ENCODE measurements at places on chromosomes 1 and 21.

GRCh38 chr1:160876311-160876710 lies 8.7 kb downstream of the ITLN1 start:
- no peak for DNase-seq

DNA sequence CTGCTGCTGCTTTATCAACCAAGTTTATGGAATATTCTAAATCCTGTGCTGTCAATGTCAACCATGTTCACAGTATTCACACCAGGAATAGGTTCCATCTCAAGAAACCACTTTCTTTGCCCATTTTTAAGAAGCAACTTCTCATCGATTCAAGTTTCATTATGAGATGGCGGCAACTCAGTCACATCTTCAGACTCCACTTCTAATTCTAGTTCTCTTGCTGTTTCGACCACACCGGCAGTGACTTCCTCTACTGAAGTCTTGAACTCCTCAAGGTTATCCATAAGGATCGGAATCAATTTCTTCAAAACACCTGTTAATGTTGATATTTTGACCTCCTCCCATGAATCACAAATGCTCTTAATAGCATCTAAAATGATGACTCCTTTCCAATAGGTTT lies 39.7 kb upstream of the IFNLR1 start:
- DNase-seq: no peak

DNA sequence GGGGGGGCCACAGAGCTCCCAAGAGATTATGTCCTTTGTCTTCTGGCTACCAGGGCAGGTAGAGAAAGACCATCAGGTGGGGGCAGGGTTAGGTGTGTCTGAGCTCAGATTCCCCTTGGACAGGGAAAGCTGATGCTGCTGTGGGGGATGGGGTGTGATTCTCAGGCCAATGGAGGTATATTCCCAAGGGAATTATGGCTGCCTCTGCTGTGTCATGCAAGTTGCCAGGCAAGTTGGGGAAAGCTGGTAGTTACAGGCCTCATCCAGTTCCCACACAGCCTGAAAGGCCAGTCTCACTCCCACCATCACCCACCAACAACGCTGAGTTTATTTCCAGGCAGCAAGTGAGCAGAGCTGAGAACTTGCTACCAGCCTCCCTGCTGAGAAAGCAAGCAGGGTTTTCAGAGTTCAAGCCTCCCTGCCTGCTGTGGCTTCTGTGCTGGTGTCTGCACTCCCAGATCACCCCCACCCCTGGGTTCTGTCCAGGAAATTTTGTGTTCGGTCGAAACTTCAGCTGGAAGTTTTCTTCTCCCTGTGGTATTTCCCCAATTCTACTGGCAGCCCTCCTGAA lies 21.3 kb downstream of the IFI16 start:
- no peak for DNase-seq

GRCh38 chr1:237071641-237072420 lies 29.8 kb downstream of the RYR2 start:
- no peak for DNase-seq

GRCh38 chr1:213541641-213542040 lies 446.1 kb upstream of the PROX1 start:
- no peak for DNase-seq

DNA sequence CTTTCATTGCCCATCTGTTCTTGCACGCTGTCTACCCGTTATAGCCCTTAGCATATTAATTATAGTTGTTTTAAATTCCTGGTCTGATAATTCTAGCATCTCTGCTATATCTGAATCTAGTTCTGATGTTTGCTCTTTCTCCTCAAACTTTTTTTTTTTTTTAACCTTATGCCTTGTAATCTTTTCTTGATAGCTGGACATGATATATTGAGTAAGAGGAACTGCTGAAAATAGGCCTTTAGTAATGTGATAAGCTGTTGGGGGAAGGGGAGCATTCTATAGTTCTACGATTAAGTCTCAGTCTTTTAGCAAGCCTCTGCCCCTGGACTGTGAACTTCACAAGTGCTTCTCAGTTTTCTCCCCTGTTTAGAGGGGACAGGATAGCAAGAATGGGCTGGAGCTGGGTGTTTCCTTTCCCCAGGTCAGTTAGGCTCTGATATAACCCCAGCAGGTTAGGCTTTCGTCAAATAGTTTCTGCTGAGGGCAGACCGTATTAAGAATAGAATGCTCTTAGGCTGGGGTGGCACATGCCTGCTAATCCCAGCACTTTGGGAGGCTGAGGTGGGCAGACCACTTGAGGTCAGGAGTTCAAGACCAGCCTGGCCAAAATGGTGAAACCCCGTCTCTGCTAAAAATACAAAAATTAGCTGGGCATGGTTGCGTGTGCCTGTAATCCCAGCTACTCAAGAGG lies 62.2 kb downstream of the ZFYVE9 start:
- DNase-seq: no peak

DNA sequence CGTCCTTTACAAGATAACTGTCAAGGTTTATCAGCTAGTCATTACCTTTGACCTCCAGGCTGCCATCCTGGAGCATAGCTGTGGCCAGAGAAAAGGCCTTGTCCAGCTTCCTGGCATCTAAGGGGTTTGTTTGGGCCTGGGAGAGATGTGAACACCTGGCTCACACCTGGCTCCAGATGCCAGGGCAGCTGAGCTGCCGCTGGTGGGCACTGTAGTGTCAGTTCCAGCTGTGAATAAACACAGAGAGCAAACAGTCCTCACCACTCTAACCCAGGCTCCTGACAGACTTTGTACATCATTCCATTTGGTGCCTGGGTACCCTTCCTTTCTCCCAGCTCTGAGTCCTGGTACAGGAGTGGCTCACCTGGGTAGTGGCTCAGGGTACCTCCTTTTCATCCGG lies 14.3 kb upstream of the KCNA10 start:
- no peak for DNase-seq

- no peak for DNase-seq
Observed at GRCh38 chr1:12343823-12344487, 114.1 kb downstream of the VPS13D start.

DNA sequence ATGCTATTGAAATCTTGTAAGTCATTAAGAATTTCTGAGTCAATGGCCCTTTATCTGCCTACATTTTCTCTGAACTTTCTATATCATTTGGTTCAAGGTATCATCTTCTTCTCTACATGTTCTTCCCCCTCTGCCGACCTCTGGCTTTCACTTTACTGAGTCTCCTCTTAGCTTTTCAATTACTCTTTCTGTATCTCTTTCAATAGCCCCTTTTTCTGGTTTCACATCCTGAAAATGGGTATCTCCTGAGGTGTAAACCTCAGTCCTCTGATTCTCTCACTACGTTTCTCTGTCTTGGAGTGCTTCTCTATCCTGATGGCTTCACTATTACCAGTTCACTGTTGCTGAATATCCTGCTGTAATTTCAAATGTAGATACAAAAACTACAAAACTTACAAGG lies 98.9 kb downstream of the LYST start:
- no peak for DNase-seq

DNA sequence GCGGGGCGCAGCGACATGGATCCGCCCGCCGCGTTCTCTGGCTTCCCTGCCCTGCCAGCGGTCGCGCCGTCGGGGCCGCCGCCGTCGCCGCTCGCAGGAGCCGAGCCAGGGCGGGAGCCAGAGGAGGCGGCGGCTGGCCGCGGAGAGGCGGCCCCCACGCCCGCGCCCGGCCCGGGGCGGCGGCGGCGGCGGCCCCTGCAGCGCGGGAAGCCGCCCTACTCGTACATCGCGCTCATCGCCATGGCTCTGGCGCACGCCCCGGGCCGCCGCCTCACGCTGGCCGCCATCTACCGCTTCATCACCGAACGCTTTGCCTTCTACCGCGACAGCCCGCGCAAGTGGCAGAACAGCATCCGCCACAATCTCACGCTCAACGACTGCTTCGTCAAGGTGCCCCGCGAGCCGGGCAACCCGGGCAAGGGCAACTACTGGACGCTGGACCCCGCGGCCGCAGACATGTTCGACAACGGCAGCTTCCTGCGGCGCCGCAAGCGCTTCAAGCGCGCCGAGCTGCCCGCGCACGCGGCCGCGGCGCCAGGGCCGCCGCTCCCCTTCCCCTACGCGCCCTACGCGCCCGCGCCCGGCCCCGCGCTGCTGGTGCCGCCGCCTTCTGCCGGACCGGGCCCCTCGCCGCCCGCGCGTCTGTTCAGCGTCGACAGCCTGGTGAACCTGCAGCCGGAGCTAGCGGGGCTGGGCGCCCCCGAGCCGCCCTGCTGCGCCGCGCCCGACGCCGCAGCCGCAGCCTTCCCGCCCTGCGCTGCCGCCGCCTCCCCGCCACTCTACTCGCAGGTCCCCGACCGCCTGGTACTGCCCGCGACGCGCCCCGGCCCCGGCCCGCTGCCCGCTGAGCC lies 459 bp downstream of the FOXE3 start:
- DNase-seq: no peak

DNA sequence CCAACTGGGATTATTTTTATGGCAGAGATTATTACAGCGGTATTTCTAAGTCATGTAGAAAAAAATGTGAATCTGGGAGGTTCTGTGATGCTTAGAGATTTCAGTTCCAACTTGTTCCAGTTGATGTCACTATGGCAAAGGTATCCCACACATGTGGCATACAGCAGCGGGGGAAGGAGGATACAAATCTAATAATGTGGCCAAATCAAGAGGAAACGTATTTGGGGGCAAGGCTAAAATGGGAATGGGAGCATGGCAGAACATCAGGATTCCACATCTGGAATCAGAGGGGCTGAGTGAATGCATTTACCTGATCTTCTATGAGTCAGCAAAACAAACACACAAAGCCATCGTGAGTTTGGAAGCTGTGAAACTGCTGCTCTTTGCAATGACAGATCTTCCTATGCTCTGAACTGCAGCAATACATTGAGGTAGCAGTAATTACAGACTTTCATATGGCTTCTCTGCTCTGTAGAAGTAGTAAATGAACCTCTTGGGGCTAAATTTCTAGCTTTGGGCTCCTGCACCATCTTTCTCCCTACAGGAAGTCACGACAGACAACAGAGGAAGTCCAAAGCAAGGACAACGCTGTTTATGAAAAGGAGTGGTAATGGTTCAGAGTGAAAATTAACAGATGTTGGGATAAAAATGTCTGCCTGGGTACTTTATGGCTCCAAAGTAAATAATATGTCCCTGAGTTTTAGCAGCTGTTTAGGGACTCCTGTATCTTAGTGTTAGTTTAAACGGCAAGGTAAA lies 55.5 kb downstream of the GABPA start:
- DNase-seq: no peak

DNA sequence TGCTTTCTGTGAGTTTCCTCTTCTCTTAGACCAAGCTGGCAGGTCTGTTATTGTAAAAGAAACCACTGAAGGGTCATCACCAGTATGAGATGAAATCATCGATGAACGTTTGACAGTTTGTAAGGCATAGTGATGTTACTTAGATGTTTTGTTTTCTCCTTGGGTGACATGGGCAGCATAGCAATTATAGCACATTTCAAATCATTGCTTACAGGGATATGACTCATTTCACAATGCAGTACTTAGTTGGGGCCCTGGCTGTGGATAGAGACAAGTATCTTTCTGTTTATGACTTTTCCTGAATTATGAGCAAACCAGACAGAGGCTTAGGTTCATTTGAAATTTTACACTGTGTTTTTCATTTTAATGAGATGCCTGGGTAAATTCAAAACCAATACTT lies 313.0 kb downstream of the RWDD3 start:
- DNase-seq: no peak

- no peak for DNase-seq
Observed at GRCh38 chr1:96581772-96582171, 139.8 kb upstream of the PTBP2 start.

GRCh38 chr1:217418269-217419193 lies 212.4 kb downstream of the GPATCH2 start:
- no peak for DNase-seq

DNA sequence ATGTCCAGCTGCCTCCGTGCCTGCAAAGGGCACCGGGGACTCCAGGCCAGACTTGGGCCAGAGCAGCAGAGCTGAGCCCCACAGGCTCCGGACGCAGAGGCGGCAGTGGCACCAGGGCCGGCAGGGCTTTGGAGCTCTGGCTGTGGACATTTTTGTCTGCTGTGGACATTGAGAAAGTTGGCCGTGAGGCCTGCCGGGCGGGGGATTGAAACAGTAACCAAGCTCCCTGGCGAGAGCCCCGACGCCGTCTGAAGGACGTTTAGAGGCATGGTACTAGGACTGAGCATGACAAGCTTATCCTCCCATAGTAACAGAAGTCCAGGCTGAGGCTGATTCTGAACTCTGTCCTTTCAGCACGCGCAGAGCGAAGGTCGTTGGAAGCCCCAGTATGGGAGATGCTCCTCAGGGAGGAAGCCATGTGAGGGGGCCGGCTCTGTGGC lies 323.8 kb downstream of the AMY1C start:
- DNase-seq: no peak

DNA sequence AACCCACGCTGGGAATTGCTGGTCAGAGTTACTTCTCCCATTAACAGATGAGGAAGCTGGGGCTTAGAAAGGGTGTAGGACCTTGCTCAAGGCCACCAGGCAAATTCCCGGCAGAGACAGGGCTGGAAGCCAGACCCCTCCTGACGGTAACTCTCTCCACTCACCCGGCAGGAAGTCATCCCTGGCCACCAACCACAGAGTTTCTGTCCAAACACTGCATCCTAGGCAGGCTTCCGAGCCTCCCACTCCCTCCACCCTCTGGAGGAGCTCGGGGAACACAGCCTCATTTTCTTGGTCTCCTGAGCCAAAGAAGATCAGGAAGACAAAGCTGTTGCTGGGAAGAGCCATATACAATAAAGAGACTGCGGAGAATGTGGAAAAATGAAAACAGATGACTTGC lies 25.0 kb upstream of the ZNF436 start:
- DNase-seq: peak; percentile 62

DNA sequence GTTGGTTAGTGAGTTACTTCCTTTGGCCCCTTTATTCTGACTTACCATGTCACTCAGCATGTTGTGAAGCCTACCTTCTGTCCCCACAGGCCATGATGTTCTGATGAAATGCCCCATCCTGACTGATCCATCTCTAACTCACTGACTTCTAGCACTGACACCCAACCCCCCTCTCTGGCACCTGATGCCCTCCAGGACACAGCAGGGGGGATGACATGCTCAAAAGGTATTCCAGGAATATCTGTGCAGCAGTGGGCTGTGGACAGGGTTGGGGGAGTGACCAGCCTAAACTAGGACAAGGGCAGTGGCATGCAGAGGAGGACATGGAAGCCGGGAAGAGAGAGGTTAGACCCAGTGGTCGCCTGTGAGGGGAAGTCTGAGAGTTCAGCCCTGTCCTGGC lies 25.5 kb downstream of the SYT2 start:
- no peak for DNase-seq

DNA sequence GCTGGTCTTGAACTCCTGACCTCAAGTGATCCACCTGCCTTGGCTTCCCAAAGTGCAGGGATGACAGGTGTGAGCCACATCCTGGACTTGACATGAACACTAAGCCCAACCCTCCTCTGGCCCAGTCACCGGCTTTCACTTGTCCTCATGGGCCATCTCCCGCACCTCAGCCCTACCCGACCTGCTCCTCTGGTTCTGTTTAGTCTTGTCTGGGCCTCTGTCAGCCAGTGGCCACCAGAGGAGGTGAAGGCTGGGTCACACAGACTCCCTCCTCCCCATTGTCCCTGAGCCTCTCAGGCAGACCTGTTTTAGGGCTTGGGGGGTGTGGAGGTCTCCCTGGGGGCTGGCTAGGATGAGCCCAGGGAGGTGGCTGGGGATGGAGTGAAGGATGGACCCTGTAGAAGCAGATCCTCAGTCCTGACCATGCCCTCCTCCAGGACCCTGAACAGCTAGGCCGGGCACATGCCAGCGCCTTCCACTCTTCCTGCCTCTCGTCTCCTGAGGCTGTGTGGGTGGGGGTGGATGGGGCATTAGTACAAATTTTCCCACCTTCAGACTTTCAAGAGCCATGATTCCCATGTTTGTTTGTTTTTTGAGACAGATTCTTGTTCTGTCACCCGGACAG lies 26.1 kb upstream of the UMODL1 start:
- no peak for DNase-seq

GRCh38 chr1:97920276-97920831 lies 480 bp downstream of the DPYD start:
- no peak for DNase-seq
